ENCODE measurements at places on chromosomes 13 and 19.

DNA sequence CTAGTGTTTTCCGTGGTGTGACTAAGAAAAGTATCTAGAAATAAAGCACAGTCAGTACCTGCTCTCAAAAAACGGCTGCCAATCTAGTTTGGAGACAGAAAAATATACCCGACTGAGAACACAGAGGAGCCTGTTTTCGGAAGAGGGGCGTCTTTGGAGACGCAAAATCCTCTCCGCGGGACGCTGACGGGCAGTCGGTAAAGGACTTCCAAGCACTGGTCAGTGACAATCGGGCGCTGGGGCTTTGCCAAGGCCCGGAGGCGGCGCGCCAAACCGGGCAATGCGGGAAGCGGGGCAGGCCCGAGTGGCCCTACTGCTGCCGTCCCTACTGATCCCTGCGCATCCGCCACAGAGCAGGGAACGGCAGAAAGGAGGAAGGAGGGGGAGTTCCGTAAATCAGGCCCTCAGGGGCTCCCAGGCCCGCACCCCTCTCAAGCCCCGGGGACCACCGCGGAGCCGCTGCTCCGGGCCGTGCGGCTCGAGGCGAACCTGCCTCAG lies 588 bp upstream of the DPY19L3 start:
- H3K4me3 ChIP-seq, result peak overlapping the region; percentile 82
- H3K4me1 ChIP-seq, result peaks cover 10% of the 10 kb centered on the region
- H3K27me3 ChIP-seq, result no peaks in the 10 kb centered on the region
- no peak for DNase-seq

DNA sequence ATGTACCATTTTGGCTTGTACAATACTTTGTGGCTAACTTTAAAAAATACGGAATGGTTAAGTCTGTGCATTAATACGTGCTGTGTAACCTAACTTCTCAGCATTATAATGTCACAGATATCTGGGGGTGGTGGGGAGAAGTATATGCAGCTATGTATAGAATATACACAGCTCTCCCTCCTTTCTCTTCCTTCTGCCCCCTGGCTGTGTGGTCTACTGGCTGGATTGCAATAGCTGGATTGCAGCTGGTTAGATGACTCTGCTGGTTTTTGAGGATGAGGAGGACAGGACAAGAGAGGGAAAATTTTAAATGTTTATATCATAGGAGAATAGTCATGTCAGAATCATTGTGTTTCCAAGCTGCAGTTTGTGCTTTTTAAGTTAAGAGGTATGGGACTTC lies 9.7 kb downstream of the RNASEH2B start:
- no peak overlapping the region for H3K27ac ChIP-seq
- H3K36me3 ChIP-seq, result no peaks in the 10 kb centered on the region
- no peaks in the 10 kb centered on the region for H3K27me3 ChIP-seq
- H3K4me3 ChIP-seq, result no peak overlapping the region
- DNase-seq, result no peak
- no peaks in the 10 kb centered on the region for H3K4me1 ChIP-seq

GRCh38 chr19:15453906-15454860 lies 4.4 kb upstream of the WIZ start:
- H3K36me3 ChIP-seq, result no peaks in the 10 kb centered on the region
- no peak overlapping the region for H3K4me3 ChIP-seq
- H3K4me1 ChIP-seq, result peaks cover 3% of the 10 kb centered on the region
- peaks cover 61% of the 10 kb centered on the region for H3K27me3 ChIP-seq

DNA sequence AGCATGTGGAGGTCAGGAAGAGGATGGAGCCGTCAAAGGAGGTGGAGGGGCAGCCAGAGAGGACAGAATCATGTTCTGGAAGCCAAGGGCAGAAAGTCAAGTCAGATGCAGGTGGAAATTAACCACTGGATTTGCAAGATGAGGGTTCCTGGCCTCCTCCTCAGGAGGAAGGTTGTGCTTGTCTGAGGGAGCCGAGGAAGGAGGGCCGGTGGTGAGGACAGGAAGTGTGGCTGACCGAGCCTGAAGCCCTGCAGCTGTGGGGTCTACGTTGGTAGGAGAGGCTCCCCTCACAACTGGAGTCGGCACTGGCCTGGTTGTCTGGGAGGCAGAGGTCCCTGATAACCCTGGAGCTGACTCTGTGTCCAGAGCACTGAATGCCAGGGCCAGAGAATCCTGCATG lies 15.4 kb upstream of the DHDH start:
- H3K4me3 ChIP-seq, result no peak overlapping the region
- no peak for DNase-seq
- H3K27me3 ChIP-seq, result no peaks in the 10 kb centered on the region

- no peak overlapping the region for H3K4me3 ChIP-seq
- no peaks in the 10 kb centered on the region for H3K36me3 ChIP-seq
- no peak for DNase-seq
Measured at GRCh38 chr19:2352121-2352520, 7.9 kb upstream of the TMPRSS9 start.

- H3K4me3 ChIP-seq, result no peak overlapping the region
- no peaks in the 10 kb centered on the region for H3K4me1 ChIP-seq
- H3K27ac ChIP-seq, result no peak overlapping the region
- DNase-seq, result no peak
Measured at GRCh38 chr13:67175836-67176459, 54.2 kb downstream of the PCDH9 start.
